ENCODE measurements at places on chromosomes 13 and 19.
A peak's percentile ranks its signal among the peaks of the same experiment; 100 is the strongest.

DNA sequence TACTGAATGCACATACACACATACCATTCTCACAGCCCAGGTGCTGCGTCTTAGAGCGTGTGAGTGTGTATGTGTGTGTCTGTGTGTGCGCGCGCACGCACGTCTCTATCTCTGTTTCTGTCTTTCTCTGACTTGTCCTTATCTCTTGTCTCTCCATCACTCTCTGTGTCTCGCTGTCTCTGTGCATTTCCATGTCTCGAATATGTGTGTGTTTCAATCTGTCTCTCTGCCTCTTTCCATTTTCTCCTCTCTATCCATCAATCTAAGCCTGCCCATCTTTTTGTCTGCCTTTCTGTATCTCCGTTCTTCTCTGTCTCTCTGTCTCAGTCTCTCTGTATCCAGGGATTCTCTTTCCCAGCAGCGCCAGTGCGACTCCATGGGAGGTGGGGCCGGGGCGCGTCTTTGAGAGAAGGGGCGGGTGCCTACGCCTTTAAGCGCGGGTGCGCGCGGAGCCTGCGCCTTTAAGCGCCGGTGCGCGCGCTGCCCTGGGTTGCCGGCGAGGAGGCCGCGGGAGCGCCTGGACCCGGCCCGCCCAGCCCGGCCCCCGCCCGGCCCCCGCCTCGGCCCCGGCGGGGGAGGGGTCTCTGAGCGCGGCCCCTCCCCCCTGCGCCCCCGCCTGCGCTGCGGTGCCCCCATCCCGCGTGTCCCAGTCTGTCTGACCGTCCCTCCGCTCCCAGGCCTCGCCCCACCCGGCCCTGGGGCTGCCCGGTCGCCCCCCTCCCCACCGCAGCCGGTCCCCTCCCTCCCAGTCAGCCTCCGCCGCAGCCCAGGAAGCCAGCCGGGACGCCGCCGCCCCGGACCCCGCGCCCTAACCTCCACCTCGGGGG, at the start of gene LRFN3:
LRFN3 (plus strand) TSS at position 464 of the 827 bp plus-strand sequence. CDS start 3,052 bp downstream, outside the sequence.
- DNase-seq: peak; percentile 20

GRCh38 chr19:14160017-14160703, 23.8 kb upstream of the ASF1B start:
- no peak for DNase-seq

GRCh38 chr19:38577826-38578225, 39.9 kb downstream of the MAP4K1 start:
- DNase-seq: no peak

- no peak for DNase-seq
Observed at GRCh38 chr19:12913011-12913561, 6.0 kb downstream of the SYCE2 start.

GRCh38 chr13:76285463-76285862, 600.7 kb downstream of the KCTD12 start:
- no peak for DNase-seq

All from effector memory CD4-positive, alpha-beta T cell (primary cell).